ENCODE measurements at places on chromosomes 5 and 9. TPM values are rescaled to one million over a fixed set of nuclear protein-coding genes. Genes with fewer than 3 reads are reported as not detected.
A peak's percentile ranks its signal among the peaks of the same experiment; 100 is the strongest.

DNA sequence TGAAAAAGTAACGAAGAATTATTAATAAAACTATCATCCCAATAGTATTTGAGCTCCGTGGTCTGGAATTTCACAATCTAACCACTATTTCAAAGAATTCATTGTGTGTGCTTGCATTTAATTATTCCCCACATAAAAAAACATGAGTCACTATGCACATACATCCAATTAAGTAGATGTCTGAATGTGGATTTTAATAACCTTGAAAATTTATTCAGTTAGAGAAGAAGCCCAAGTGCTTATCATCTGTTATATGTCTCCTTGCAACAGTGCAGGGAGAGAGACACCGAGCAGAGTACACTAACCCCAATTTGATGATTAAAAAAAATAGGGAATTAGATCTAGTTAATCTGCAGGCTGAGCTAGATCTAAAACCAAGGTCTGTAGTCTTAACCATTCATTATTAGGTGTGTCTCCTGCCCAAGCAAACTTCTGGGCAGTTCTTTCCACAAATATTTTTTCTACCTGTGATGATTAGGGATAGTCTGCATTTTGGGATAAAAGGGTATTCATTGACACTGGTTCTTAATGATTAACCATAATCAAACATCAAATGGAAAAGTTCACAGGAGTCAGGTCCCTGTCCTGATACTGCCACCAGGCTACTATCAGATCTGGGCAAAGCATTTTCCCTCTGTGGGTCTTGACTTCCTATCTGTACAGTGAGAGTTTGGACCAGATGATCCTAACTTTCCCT, 164.2 kb downstream of the GRIA1 start:
- DNase-seq, result no peak

- peak; percentile 52 for DNase-seq
These were observed 43.4 kb downstream of the PPP1R2B start for GRCh38 chr5:156893517-156893916.

DNA sequence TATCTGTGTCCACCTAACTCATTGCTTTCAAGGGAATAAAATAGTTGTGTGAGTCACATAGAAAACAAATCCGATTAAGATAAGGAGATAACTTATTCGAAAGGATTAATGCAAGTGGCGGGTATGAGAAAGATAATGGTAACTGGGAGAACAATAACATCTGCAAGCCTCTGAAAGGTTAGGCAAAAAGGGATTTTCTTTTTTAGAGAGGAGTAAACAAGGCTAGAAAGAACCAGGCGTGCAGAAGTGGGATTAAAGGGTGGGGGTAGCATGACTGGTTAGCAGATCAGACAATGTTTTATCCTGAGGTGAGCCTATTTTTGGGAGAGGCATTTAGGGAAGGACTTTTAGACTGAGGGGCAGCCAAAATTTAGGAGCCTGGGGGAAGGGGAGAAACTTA, 34.7 kb upstream of the JMY start:
- DNase-seq, result no peak

DNA sequence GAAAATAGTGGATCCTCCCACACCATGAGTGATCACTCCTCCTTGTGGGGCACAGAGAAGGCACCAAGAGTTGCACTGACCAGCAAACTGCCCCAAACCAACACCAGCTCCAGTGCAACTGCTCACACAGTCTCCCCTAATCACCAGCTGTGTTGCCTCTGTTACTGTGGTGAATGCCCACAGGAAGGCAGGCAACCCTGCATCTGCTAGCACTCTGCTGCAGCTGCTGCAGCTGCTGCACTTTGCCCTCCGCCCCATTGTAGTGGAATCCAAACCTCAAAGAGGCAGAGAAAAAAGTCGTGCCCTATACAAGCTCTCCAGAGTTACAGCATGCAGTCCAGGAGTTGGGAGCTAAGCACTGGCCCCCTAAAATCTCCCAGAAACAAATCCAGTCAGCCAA, 339.6 kb downstream of the TRIM36 start:
- no peak for DNase-seq

The BAAT gene
- 0.26 TPM for total RNA-seq

All from GM12878 (cell line).